ENCODE measurements at places on chromosomes 3 and 15. TPM values are rescaled to one million over a fixed set of nuclear protein-coding genes. Genes with fewer than 3 reads are reported as not detected.
A peak's percentile ranks its signal among the peaks of the same experiment; 100 is the strongest.

- no peak for DNase-seq
These were observed 11.5 kb upstream of the BUB1B start for GRCh38 chr15:40149339-40149738.

DNA sequence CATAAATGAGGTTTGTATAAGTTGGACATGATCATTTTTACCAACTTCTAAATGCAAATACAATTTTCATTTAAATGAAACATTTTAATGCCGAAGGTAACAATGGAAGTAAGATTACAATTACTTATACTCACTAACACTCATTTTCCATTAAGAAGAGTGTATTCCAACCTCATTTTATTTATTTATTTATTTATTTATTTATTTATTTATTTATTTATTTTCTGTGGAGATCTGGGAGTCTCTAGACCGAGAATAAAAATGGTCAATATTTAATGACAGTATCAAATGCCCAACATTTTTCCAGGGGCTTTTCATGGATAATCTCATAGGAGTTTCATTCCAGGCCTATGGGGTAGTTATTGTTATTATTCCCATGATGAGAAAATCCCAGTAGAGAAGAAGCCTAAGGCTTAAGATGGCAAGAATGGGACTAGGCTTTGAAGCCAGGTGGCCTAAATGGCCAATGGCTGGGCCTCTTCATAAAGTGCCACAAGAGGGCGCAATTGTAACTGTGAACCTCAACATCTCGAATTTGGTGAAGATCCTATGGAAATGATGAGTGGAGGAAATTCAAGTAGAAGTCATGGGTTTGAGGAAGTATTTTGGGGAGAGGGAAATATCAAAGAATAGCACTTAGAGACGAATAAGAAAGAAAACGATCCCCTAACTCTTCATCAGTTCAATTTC is 21.3 kb downstream of the VGLL3 start:
- DNase-seq, result peak; percentile 54

- no peak for DNase-seq
These were observed 212.8 kb downstream of the ADAMTSL3 start for GRCh38 chr15:83866692-83867091.

- no peak for DNase-seq
These were observed 203.3 kb upstream of the LMCD1 start for GRCh38 chr3:8298021-8298954.

- DNase-seq, result no peak
These were observed 19.1 kb upstream of the B3GNT5 start for GRCh38 chr3:183233966-183234365.

GRCh38 chr3:116064646-116065045 is 380.6 kb downstream of the LSAMP start:
- no peak for DNase-seq

DNA sequence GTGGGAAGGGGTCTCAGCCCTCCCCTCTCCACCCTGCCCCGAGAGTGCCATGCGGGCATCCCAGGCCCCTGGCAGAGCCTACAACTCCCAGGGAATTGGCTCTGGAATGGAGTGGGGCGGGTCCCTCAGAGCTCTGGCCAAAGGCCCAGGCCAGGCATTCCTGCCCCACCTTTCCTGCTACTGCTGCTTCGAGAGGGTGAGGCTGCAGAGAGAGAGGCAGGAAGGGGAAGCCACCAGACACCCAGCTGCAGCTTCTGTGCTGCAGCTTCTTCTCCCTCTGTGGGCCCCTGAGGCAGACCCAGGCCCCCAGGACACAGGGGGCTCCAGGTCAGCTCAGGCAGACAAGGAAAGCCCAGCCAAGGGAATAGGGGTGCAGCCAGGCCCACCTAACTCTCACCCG is 2.7 kb downstream of the ALS2CL start:
- DNase-seq, result no peak

DNA sequence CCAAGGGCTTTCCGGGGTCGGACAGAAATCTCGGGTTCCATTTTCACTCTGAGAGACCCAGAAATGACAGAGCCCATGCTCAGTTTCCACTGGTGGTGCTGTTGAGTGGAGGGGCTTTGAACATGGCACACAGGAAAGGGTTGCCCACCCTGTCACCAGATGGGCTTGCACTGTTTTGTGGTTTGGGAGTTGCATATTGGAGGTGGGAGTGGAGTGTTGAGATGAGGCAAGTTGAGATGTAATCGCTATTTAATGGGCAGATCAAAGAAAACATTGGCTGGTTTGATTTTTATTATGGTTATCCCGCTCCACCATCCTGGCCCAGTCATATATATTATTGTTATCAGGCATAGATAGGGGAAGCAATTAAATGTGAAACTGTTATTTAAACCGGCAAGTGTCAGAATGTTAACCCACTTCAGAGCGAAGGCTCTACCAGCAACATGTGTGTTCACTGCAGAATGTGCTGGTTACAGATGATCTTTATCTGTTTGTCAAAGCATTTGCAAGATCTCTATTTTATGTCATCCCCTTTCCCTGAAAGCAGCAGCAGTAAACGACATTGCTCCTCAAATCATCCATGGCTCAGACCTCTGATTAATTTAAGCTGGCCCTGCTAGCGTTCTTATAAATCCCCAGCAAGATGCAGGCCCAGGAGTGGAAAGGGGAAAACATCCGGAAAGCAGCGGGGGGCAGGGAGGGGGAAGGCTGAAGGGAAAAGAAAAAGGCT is 58.3 kb upstream of the TSEN2 start:
- DNase-seq, result peak; percentile 33

Gene PLA2G4D
- total RNA-seq, result not detected

Gene NPAP1
- 0.06 TPM for total RNA-seq

All from neural progenitor cell (in vitro differentiated cells).